ENCODE measurements at places on chromosomes 5 and 9. TPM values are rescaled to one million over a fixed set of nuclear protein-coding genes. Genes with fewer than 3 reads are reported as not detected.

Gene MSH3
- total RNA-seq = 37.6 TPM

Gene AFAP1L1
- total RNA-seq = 5.5 TPM

Gene OMD
- 1.6 TPM for total RNA-seq

Gene PRLR
- 4.6 TPM for total RNA-seq

Gene RXFP3
- total RNA-seq = 3.0 TPM

Gene MEIKIN
- 0.46 TPM for total RNA-seq

Gene RMI1
- 17.8 TPM for total RNA-seq

Gene SPATA31A3
- not detected for total RNA-seq

All from diencephalon (tissue), 1 donor.